GM12864 (cell line): ENCODE measurements at places on chromosomes 4 and X.
A peak's percentile ranks its signal among the peaks of the same experiment; 100 is the strongest.

DNA sequence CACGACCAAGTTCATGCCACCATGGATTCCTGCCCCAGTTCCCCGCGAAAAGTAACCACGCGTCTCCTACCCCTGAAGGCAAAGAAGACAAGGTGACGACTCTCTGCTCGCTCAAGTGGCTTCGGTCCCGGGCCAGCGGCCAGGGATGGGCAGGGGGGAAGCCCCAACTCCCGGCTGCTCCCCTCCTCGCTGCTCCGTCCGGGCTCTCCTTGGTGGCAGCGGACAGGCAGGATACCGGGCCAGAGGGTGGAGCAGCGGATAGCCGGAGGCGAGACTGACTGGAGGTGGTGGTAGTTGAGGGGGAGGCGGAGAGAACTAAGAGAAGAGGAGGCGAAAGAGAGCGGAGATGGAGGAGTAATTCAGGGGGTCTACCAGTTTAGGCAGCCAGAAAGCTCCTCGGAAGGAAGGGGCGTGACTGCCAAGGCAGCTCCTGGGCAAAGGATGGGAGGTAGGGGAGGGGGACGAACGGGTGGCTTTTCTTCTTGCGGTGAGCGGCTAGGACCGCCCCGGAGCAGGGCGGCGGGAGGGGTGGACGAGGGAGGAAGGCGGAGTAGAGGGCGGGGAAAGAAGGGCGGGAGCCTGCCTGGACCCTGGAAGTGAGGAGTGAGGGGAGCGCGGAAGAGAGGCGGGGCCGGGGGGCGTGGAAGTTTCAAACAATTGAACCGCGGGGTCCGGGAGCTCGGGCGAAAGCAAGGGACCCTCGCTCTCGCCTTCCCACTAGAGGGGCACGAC, at the start of gene AMOT:
Gene AMOT (minus strand): TSS at position 450 of the 732 bp plus-strand sequence. CDS start 17,705 bp downstream, outside the sequence.
- no peak for DNase-seq

GRCh38 chr4:122309988-122310626, 68.7 kb upstream of the ADAD1 start:
- DNase-seq: no peak

DNA sequence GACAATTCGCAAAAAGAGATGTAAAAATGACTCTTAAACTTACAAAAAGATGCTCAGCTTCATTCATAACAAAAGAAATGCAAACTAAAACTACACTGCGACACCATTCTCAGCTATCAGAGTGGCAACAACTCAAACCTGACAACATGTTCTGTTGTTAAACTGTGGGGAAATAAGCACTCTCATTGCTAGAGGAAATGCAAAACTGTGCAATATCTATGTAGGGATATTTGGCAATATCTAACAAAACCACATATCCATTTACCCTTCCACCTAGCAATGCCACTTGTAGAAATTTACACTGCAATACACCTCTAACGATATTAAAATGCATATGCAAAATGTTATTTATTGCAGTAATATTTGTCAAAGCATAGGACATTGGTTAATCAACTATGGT, 78.3 kb upstream of the EGFL6 start:
- DNase-seq: no peak

- no peak for DNase-seq
These were observed 94.5 kb downstream of the RS1 start for GRCh38 chrX:18577400-18577799.

DNA sequence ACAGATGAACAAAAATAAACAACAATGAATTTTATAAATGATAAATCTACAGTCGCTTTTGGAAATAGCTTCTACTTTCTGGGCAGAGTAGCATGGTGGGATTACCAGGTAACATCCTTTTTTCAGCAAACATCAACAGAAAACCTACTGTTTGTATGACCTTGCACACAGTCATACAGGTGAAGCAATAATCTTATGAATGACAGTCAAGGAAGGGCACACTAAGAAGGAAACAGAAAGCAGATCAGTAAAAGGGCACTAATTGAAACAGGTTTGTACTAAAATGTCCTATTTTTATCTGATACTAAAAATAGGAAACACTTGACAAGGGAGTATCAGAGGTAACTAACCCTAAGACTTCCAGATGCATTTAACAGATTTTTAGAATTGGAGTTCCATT, 108.9 kb downstream of the DLG3 start:
- DNase-seq: peak; percentile 0

GRCh38 chrX:100376576-100376975, 33.5 kb downstream of the PCDH19 start:
- DNase-seq: no peak

GRCh38 chr4:102871772-102872171, 3.0 kb downstream of the CISD2 start:
- DNase-seq: no peak

DNA sequence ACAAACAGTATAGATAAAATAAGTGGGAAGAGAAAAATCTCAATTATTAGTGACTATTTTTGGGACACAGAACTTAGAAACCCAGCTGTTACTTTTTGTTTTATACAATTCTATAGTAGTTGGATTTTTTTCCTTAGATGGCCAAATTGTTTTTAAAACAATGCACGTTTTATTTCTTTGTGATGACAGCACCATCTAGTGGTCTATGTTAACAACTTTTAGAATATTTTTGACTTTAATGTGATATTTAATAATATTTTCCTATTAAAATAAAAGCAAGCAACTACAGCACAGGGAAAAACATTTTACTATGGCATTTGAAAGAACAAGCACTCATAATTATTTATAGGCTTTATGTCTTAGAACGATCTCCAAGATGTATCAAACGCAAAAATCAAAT, 5.6 kb upstream of the SMIM31 start:
- no peak for DNase-seq

DNA sequence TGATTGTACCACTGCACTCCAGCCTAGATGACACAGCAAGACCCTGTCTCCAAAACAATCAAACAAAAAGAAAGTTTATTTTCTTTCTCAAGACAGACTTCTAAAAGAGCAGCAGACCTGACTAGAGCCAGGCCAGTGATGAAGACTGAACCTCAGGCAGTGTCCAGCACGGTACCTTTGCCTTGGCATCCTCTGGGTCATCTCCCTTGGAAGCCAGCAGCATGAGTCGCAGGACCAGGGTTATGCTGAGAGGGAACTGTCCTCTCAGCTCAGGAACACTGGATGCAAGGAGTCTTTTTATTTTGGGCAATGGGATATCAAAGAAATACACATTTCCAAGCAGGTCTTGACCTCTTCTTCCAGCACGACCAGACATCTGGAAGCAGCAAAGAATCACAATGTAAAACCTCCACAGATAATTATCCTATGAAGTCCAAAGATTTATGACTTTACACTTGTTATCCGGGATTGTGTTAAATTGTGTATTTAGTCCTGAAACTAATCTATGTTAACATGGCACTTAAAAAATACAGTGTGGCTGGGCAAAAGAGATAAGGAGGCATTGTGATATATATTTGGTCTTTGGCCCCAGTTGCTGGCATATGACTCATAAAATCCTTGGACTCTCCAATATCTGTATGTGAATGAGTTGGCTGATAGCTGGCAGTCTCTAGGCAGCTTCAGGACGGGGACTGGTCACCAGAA, 66.0 kb upstream of the DDX60 start:
- DNase-seq: no peak

GRCh38 chr4:7549866-7550265, 115.1 kb upstream of the PSAPL1 start:
- no peak for DNase-seq

- DNase-seq: no peak
These were observed 378 bp upstream of the RPS6KA6 start for GRCh38 chrX:84188320-84188834.

DNA sequence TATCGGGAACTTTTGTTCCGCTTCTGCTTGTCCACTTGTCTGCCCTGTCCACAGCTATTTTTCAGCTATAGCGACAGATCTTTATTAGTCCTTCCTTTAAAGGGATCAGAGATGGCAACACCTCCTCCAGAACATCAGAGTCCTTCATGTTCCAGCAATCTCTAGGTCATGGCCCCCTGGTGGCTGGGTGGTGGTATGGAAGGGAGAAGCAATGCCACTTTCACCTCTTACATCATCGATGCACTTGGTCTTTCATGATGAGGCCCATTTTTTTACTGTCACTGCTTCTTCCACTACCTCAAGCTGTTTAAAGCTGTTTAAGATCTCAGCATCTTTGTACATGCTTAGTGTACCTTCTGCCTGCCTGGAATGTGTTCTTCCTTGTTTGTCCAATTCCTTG, 106.7 kb downstream of the ARHGAP6 start:
- DNase-seq: no peak

DNA sequence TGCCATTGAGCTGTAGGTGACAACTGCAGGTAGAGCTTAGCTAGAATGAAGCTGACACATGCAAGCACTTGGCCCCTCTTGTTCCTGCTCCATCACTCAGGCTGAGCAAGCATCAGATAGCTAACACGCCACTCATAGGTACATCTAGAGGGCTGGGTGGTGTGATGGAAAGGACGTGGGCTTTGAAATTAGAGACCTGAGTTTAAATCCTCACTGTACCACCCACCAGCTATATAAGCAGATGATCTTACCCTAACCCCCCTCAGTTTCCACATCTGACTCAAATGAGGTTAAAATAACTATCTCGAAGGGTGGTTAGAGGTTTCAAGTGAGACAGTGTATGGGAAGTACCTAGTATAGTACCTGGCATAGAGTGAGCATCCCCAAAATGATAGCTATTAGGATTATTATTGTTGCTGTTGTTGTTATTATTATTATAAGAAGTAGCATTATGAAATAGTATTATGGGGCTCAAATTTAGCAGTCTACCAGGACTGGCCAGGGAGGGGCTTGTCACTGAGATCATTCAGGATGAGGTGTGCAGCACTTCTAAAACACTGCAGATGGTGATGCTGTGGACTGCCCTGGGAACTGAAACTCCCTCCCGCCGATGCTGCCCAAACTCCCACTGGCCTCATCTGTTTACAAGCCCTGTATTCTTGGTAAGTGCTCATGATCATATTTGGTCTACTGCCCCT, 59.0 kb downstream of the REELD1 start:
- DNase-seq: peak; percentile 80

DNA sequence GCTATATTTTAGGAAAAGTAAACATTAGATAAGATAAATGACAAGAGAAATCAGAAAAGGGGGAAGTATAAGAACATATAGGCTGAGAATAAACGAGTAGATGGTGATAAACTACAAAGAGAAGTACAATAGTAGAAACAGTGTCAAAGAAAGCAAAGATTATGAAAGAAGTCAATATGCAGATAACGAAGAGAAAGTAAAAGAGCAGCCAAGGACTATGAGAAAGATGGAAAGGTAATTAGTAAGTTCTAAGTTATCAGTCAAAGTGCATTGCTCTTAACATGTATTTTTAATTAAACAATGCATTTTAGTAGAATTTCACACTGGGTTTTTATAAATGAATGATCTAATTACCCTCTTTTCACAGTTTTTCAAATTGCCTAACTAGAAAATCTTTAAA, 1801.3 kb upstream of the PCDH10 start:
- no peak for DNase-seq

DNA sequence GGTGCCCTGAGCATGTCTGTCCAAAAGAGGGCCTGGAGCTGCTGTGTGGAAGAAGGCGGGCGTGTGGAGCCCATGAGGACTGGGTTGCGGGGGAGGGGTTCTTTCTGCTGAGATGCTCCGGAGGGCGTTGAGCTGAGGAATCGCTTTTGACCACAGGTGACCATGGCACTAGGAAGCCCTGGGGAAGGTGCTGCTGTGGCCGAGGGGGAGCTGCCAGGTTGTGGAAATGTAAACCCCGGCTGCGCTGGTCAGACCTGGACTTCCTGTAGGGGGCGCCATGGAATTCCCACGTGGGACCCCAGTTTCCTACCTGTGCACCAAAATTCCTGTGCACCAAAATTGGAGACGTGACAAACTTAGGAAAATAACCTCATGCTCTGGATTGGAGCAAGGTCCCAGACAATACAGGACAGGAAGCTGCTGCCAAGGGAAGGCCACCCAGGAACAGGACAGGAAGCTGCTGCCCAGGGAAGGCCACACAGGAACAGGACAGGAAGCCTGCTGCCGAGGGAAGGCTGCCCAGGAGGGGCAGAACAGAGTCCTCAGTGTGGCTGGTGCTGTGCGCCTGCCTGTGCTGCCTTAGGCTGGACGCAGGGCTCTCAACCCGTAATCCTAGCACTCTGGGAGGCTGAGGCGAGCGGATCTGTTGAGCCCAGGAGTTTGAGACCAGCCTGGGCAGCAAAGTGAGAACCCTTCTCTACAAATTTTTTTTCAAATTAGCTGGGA, 28.4 kb upstream of the UVSSA start:
- DNase-seq: no peak

DNA sequence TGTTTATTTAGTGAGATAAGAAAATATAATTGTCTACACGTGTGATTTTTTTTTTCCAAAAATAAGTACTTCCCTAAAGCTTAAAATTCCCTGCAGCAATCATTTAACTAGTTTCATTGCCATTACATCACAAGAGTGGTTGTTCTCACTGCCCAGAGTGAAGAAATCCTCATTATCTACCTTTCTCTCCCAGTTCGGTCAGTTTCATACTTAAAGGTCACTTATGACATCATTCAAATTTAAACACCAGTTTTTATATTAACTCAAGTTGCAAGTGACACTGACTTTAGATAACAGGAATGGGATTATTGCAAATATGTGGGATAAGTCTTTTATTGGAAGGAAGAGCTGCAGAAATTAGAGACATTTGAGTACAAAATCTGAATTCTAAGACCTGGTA, 1699.8 kb upstream of the IGFBP7 start:
- no peak for DNase-seq

GRCh38 chr4:163395758-163396157, 52.1 kb downstream of the NPY5R start:
- no peak for DNase-seq

GRCh38 chr4:36168127-36168878, 76.0 kb downstream of the ARAP2 start:
- no peak for DNase-seq

- DNase-seq: no peak
These were observed 29.4 kb upstream of the FBXW7 start for GRCh38 chr4:152565333-152565732.

DNA sequence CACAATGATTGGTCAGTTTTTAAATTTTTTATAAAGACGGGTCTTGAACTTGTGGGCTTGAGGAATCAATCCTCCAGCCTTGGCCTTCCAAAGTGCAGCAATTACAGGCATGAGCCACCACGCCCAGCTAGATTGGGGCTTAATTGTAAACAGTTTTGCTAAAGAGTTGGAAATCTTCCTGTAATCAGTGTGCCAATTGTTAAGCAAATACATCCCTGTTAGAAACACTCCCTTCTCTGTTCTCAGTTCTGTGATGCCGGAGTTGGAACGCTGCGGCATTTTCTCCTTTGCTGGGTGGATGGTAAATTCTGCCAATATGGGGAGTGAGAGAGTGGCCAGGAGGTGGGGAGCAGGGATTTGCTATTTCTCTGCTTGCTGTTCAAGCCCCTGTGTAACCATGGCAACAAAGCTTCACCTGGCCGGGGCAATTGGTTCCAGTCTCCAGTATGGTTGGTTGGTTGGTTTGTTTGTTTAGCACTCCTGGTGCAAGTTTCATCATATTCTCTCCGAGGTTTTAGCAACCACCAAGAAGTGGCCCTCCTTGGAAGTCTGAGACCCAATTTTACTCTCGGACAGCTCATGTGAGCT, 3.0 kb upstream of the SPATA4 start:
- DNase-seq: no peak
